ELR (cell line): ENCODE measurements at places on chromosomes 5 and 9.

DNA sequence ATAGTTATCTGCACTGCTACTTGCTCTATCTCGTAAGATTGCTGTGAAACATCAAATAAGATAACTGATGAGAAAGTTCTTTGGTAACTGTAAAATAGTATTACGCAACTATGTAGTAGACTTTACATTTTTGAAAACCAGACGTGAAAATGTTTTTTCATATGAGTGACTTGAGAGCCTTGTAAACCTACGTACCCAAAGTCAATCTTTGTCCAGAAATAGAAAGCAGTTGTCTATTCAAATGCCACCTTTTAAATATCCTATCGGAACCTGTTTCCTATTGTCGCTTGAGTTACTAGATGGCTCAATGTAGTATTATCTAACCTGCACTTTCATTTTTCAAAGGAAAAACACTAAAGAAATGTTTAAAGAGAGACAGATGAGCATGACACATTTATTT lies 1.6 kb downstream of the FNIP1 start:
- DNase-seq, result peak; percentile 17

DNA sequence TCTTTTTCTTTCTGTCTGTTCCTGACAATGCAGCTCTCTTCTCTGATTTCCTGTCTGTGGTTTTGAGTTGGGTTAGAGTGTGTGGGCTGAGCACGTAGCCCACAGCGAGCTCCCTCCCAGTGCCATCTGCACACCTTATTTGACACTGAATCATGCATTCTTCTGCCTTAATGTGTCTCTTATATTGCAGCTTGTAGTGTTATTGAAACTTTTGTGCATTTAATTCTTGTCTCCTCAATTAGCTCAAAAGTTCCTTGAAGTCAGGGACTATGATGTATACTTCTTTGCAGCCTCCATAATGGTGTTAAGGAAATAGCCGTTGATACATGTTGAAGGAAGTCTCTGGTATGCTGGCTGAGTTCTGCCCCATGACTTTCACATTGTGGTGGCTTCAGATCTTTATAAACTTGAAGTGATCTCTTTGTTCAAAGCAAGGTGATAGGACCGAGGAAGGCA lies 576.2 kb upstream of the CLINT1 start:
- DNase-seq, result no peak

- DNase-seq, result no peak
These were observed 82.0 kb upstream of the FSTL4 start for GRCh38 chr5:133694181-133694831.

DNA sequence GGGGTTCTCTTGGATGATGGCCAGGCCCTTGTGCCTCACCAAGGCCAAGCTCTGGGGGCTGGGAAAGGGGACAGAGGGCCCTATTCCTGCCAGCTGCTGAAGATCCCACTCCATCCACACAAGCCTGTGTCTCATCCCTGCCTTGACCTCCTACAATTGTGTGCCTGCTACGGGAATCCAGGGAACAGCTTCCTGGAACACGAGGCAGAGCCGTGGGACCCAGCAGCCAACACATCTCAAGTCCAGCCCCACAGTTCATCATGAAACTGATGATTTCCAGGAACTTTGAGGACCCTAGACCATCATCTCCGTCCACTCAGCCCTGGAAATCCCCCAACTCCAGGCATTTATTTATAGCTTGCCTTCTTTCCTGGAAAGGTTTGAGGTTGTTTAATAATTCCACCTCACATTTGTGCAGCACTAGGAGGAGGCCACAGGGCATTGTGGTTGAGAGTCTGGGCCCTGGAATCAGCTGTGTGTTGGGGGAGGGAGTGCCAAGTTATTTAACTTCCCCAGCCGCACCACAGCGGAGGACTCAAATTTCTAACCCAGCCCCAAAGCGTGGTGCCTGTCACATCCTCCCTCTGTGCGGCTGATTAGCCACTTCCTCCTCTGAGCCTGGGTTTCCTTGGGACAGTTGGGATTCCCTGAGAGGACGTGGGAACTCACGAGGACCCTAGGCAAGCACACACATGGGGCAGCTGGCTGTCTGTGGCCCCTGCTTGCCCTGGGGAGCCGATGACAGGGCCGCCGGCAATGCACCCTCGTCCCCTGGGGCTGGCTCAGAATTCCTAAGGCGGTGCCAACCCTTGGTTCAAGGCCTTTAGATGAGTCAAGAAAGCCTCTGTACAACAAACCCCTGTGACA lies 58.2 kb upstream of the GGTA1 start:
- peak; percentile 93 for DNase-seq

DNA sequence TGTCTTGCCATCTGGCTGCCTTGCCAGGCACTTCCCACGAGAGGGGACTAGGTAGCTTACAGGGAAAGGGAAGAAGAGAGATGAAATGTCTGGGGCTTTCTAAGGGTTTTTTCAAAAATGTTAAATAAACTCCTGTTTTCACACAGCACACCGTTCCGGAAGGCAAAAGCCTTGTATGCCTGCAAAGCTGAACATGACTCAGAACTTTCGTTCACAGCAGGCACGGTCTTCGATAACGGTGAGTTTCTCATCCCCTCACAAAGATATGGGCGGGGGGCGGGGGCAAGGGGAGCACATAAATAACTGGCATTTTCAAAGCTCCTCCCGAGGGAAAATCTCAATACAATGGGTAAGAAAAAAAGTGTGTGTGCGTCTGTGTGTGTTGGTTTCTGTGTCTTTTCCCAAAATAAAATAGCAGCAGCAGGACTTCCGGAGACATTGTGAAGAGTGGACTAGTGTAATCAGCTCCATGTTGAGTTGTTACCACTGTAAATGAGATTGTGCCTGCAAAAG lies 189.6 kb downstream of the NR3C1 start:
- DNase-seq, result no peak

DNA sequence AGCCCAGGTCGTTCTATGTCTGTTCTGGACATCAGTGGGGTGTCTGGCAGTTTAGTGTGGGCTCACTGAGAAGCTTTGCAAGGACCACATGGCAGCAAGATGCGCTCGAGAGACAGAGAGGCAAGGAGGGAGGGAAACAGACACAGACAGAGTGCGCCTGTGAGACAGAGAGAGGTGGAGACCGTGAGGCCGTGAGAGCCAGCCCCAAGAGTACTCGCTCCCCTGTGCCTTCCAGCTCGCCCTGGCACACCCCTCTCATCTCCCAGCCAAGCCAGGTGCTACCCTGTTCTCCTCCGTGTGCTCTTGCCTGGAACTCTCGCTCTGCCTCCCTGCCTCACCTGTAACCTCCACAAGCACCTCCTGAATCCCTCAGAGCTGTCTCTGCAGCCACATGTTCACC lies 106.8 kb downstream of the EHMT1 start:
- DNase-seq, result no peak

GRCh38 chr5:58718269-58718978 lies 135.5 kb downstream of the RAB3C start:
- DNase-seq, result no peak

DNA sequence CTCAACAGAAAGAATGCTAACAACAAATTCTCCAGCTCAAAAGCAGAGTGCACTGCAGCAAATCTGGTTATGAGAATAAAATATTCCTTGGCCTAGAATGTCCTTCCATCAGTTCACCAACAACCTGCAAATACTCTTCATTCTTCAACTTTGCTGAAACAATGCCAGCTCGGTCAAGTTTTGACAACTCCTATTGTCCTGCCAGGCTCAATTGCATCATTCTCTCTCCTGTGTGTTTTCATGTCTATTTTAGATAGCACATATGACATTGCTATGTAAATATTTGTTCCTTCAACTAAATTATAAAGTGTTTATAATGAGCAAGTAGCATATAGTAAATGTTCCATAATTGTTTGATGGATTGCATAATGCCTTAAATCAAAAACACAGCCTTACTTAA lies 463.8 kb downstream of the TLE1 start:
- no peak for DNase-seq

DNA sequence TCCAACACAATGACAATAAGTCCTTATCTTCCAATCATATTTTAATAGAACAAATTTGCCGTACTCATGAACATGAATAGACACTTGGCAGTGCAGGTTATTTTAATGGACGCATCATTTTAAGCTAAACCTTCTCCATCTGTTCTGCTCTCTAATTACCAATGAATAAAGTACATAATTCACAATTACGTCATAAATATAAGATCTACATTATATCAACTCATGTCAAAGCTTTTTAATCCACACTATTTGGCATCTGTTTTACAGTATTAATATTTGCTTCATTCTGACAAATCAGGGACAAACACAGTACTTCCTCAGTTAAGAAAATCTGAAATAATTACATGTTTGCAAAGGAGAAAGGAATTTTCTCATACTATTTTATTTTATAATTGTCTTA lies 344.1 kb upstream of the DMAC1 start:
- DNase-seq, result no peak

- DNase-seq, result peak; percentile 23
These were observed 2.2 kb downstream of the GABRB2 start for GRCh38 chr5:161544350-161544765.

DNA sequence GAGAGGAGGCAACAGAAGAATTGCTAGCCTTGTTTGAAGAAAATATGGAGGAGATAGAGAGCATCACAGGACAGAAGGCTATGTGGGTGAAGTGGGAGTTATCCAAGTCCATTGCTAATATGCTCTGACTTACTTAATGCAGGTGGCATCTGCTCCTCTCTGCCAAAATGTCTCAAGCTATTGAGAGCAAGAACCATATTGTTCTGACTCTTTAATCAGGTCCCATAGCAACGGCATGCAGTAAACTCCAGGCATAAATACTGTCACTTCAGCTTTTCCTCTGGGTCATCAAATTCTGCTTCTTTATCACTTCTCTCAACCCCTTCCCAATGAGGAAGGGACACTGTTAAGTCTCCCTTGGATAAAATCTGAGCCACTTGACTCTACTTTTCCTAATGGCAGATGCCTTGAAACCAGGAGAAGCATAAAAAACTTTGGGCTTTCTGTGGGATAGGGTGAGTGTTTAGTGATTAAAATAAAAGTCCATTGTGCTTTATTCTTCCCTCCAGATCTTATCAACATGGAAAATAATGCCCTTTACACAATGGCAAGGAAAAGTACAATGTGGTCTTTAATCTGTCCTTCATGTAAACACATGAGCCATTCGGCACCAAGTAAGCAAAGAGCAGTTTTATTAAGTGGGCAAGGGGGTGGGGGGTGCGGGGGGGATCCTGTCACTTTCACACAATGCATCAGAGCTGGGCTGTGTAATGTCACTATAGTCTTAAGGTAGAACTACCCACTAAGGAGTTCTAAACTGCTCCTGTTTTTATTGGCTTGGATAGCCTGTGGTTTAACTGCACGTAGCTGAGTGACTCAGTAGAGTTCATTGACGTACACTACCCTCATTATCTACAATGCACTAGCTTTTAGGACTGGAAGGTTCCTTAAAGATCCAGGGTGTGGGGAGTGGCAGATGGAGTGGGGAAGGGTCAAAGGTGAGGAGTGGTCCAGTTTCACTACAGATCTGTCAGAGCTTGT lies 71.0 kb upstream of the TARS1 start:
- peak; percentile 83 for DNase-seq

- no peak for DNase-seq
These were observed 317.9 kb downstream of the ZSWIM6 start for GRCh38 chr5:61649971-61650370.

- no peak for DNase-seq
These were observed 138.4 kb downstream of the ASTN2 start for GRCh38 chr9:117276444-117276843.

- DNase-seq, result peak; percentile 23
These were observed 186.6 kb upstream of the ZNF608 start for GRCh38 chr5:124932791-124933600.

DNA sequence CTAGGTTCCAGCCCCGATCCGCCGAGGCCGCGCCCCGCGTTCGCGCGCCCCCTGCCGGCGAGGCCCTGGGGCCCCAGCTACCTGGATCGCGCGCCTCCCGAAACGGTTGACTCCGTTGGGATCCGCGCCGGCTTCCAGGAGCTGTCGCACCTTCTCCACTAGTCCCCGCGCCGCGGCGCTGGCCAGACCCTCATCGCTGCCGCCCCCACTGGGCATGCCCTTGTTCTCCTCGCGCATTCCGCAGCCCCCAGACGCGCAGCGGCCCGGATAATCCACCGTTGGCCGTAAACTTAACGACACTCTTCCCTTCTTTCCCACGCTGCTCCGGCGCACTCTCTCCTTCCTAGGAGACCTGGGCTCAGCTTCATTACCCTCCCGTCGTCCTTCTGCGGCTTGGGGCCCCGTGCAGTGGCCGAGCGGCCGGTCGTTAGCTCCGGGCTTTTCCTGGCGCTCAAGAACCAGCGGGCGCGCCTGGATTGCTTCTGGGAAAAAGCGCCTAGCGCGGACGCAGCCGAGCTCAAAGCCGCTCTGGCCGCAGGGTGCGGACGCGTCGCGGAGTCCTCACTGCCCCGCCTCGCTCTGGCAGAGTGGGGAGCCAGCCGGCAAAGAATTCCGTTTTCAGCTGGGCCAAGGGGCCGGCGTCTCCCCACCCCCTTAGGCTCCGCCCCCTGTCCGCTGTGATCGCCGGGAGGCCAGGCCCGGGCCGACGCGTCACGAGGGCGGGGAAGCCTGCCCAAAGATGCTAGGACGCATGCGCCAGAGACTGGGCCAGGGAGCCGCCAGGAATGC lies at the start of gene CDKN2B:
TSS of gene CDKN2B (minus strand) at position 589 of the 789 bp plus-strand sequence. CDS start at position 237, 352 bp downstream.
- DNase-seq, result peak; percentile 97

GRCh38 chr5:116013936-116014335 lies 18.3 kb upstream of the ARL14EPL start:
- no peak for DNase-seq
